Cardiac ventricle fibroblast (primary cell): ENCODE measurements at places on chromosomes 3 and 15. TPM values are rescaled to one million over a fixed set of nuclear protein-coding genes. Genes with fewer than 3 reads are reported as not detected.

The PRSS50 gene
- total RNA-seq = not detected in 2 replicates

The REC114 gene
- not detected in 2 replicates for total RNA-seq

The ANKRD34C gene
- total RNA-seq = not detected in 2 replicates

The SLC12A1 gene
- total RNA-seq = not detected in 2 replicates

The SERINC4 gene
- not detected in 2 replicates for total RNA-seq

The SUCNR1 gene
- total RNA-seq = not detected in 2 replicates

The RARRES1 gene
- total RNA-seq = 26.0 and 46.9 TPM in 2 replicates

The ZMYND10 gene
- total RNA-seq = 0.06 and 0.24 TPM in 2 replicates

The BFSP2 gene
- not detected in 2 replicates for total RNA-seq

The C3orf49 gene
- not detected in 2 replicates for total RNA-seq

The TRPM1 gene
- not detected in 2 replicates for total RNA-seq

The XIRP1 gene
- not detected in 2 replicates for total RNA-seq

The TGM5 gene
- total RNA-seq = not detected in 2 replicates

The PRTG gene
- total RNA-seq = 0.87 and 2.9 TPM in 2 replicates

The TRMT10C gene
- 17.4 and 17.5 TPM in 2 replicates for total RNA-seq

The PPP1R14D gene
- not detected in 2 replicates for total RNA-seq

The CACNA1D gene
- total RNA-seq = 0.56 and 0.98 TPM in 2 replicates

The PIK3CB gene
- 6.7 and 6.8 TPM in 2 replicates for total RNA-seq

The SMCO1 gene
- total RNA-seq = not detected in 2 replicates

The ALDH1A3 gene
- 59.3 and 74.9 TPM in 2 replicates for total RNA-seq

The LRRC34 gene
- total RNA-seq = 3.6 and 4.6 TPM in 2 replicates

The PLIN1 gene
- 15.8 and 16.5 TPM in 2 replicates for total RNA-seq

The SNTN gene
- total RNA-seq = not detected in 2 replicates

The PLSCR1 gene
- total RNA-seq = 177 and 207 TPM in 2 replicates

The TLR9 gene
- not detected in 2 replicates for total RNA-seq

The VGLL3 gene
- total RNA-seq = 40.6 and 41.7 TPM in 2 replicates

The BTLA gene
- total RNA-seq = not detected in 2 replicates

The SOX2 gene
- total RNA-seq = not detected in 2 replicates

The HHATL gene
- not detected in 2 replicates for total RNA-seq

The CMC1 gene
- 17.1 and 18.1 TPM in 2 replicates for total RNA-seq

The CCR8 gene
- not detected in 2 replicates for total RNA-seq

The CDCP1 gene
- 0.78 and 0.81 TPM in 2 replicates for total RNA-seq

The GNAT1 gene
- total RNA-seq = not detected in 2 replicates

The TRH gene
- total RNA-seq = not detected in 2 replicates

The UROC1 gene
- not detected in 2 replicates for total RNA-seq

The TMEM43 gene
- total RNA-seq = 90.4 and 94.0 TPM in 2 replicates

The ZIC1 gene
- not detected in 2 replicates for total RNA-seq

The SPATA12 gene
- total RNA-seq = 0.12 TPM in 1 of 2 replicates, not detected in the other

The MYO5A gene
- 13.8 and 15.8 TPM in 2 replicates for total RNA-seq

The FBXL22 gene
- total RNA-seq = 0.59 TPM in 1 of 2 replicates, not detected in the other

The ITIH1 gene
- total RNA-seq = not detected in 2 replicates

The SPTSSB gene
- 0.44 TPM in 1 of 2 replicates, not detected in the other for total RNA-seq

The GOLGA8N gene
- total RNA-seq = 3.5 and 3.6 TPM in 2 replicates

The RTP1 gene
- total RNA-seq = not detected in 2 replicates

The DISP2 gene
- 0.10 and 0.19 TPM in 2 replicates for total RNA-seq

The ITPKA gene
- total RNA-seq = 0.78 and 1.1 TPM in 2 replicates

The EDC3 gene
- 8.9 and 15.7 TPM in 2 replicates for total RNA-seq

The LDHAL6B gene
- total RNA-seq = not detected in 2 replicates

The EBLN2 gene
- 0.75 and 1.6 TPM in 2 replicates for total RNA-seq

The FAM81A gene
- 0.12 and 5.4 TPM in 2 replicates for total RNA-seq

The HCN4 gene
- not detected in 2 replicates for total RNA-seq

The EPHA3 gene
- total RNA-seq = 7.6 and 9.4 TPM in 2 replicates

The COL7A1 gene
- 9.5 and 13.6 TPM in 2 replicates for total RNA-seq

The SKOR1 gene
- total RNA-seq = 0.06 TPM in 1 of 2 replicates, not detected in the other

The GOLGA6D gene
- not detected in 2 replicates for total RNA-seq

The GOLGA6L7 gene
- total RNA-seq = not detected in 2 replicates
